Amniotic stem cell (primary cell): ENCODE measurements at places on chromosomes 2 and 18.

GRCh38 chr18:48371854-48372602 lies 37.2 kb downstream of the ZBTB7C start:
- DNase-seq: no peak

- DNase-seq: no peak
Observed at GRCh38 chr18:9792565-9793245, 84.6 kb downstream of the RAB31 start.

- DNase-seq: no peak
Observed at GRCh38 chr2:46798041-46798440, 117.6 kb downstream of the MCFD2 start.

DNA sequence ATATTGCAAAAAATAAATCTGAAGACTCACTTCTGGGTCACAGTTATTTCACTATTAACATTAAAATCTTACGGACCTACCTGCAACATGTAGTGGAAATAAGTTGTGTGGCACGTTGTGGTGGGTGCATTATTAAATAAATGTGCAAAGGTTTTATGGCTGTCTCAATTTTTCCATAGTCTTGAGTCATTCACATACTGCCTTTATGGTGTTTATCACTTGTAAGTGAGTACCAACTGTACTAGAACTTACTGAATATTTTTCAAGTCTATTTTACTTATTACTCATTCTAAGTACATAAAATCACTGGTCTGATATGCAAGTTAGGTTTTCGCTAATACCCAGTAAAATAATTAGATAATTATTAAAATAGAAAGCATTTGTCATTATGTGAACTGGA lies 47.6 kb upstream of the SLC30A6 start:
- DNase-seq: no peak

DNA sequence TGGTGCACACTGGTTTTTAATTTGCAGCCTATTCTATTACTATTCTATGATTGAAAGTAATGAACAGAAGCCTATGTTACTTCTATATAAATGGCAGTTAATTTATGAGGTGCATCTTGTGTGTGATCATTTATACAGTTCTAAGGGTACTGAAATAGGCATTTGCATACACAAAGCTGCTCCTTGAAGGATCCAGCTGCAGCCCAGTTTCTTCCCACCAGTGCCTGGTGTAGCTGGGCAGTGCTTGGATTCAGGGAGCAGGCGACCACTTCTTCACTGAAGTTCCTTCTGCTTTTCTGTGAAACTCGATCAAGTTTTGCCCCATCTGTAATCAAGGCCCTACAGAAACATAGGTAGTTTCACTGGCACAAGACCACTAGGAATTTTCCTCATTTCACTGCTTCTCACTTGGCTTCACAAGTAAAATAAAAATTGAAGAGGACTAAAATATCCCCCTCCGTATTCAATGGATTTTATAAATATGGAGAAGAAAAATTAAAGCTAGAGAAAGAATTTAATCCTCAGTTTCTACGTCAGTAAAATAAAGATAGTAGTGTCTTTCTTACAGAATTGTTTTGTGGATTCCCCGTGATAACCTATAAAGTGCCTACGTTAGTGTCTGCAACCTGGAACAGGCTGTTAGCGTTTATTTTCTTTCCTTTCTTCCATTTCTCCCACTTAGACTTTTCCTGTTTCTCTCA lies 1.7 kb upstream of the LPIN2 start:
- DNase-seq: no peak

DNA sequence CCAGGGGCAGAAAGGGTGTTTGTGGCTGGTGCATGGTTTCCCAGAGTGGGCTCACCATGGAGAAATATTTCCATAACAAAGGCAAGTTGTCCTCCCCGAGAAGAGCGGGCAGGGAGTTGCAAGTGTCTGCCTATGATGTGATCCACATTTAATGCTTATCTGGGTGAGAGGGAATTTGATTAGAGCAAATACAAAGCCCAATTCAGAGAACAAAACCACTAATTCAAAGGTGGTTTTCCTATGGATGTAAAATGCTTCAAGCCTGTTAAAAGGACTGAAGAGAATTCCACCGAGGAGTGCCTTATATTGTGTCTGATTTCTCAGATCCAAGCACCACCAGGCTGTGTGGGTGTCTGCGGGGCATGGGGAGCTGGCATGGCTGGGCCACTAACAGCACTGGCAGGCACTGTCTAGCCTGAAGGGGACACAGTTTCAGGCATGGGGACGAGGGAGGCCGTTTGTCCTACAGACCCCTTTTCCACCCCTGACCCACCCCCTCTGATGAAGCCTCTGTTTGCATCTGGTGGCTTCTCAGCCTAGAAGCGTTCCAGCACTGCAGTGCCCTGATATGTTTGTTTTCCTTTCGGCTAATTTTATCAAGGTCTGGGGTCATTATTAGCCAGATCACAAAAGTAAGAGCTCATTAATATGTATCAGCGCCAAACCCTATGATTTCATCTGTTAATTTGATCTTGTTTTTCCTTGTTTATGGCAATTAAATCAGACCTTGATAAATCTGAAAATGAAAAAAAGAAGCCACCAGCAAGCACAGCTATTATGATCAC lies 357.3 kb downstream of the HRH4 start:
- no peak for DNase-seq

GRCh38 chr2:159175182-159175581 lies 111.3 kb downstream of the WDSUB1 start:
- DNase-seq: no peak

GRCh38 chr2:230814616-230815015 lies 50.1 kb upstream of the ITM2C start:
- no peak for DNase-seq

DNA sequence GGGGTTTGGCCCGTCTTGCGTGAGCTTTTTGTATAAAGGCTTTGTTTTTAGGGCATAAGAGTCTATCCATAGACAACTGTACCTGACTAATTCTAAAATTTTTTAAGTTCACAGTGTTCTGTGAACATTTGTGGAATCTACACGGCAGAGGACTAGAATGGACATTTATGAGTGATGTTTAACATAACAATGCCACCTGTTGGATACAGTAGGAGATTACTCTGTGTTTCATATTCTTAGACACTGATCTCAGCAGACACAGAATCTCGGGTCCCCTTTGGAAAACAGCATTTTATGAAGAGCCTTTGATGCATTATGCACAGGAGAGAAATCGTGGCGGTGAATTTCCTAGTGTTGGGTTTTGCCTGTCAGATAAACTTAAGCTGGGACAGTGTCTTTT lies 752.2 kb downstream of the DPP10 start:
- DNase-seq: no peak

DNA sequence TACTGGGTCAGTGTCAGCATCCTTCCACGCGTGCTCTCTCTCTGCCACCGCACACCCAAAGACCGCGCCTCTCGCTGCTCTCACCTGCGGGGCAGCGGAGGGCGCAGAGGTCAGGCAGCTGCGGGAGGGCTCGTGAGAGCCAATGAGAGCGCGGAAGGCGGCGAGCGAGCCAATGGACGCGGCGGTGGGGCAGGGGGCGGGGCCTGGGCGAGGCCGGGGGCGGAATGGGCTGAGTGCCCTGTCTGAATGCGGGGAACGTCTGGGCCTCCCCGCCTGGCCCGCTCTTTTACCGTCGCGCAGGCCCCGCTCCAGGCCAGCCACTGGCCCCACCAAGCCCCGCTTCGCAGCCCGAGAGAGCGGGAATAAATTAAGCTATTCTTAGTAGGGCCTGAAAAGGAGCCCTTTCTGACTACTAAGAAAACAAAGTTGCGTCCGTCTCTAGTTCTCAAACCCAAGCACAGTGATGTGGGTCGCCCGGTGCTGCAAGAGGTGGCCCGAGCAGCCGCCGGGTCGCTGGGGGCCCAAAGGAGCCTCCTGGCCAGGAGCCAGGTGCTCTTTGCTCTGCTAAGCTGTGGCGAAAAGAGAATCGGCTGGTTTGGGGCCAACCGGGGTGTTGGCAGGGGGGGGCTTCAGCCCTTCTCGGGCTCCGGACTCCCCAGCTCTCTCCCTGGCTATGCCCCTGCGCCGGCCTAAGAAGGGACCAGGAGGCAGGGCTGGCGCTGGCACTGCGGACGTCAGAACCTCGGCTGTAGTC lies 81.1 kb upstream of the GLI2 start:
- no peak for DNase-seq

DNA sequence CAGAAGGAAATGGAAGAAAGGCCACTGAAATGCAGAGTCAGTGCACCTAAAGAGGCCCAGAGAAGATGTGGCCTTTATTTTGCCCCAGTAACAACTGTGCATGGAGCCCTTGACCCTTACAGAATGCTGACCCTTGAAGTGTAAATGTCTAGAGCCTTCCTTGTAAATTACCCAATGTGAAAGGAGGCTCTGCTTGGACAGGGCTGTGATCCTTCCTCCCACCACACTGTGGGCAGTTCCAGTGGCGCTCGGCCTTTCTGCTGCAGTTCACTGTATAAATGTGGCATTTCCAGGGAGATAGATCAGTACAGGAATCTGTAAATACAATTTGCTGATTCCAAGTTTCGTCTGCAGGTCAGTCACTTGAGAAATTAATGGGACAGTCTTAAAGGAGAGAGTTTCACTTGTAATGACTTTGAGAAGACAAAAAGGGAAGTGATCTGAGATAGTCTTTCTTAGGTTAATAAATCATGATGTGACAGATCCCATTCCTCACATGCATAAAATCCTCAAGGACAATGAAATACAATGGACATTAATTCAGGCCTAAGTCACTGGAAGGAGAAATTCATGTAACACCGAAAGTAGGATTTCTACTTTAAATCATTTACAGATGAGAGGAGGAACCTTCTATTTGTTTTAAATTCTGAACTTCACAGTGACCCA lies 133.8 kb upstream of the LMAN1 start:
- DNase-seq: no peak

- no peak for DNase-seq
Observed at GRCh38 chr18:24446453-24446852, 14.0 kb upstream of the HRH4 start.

DNA sequence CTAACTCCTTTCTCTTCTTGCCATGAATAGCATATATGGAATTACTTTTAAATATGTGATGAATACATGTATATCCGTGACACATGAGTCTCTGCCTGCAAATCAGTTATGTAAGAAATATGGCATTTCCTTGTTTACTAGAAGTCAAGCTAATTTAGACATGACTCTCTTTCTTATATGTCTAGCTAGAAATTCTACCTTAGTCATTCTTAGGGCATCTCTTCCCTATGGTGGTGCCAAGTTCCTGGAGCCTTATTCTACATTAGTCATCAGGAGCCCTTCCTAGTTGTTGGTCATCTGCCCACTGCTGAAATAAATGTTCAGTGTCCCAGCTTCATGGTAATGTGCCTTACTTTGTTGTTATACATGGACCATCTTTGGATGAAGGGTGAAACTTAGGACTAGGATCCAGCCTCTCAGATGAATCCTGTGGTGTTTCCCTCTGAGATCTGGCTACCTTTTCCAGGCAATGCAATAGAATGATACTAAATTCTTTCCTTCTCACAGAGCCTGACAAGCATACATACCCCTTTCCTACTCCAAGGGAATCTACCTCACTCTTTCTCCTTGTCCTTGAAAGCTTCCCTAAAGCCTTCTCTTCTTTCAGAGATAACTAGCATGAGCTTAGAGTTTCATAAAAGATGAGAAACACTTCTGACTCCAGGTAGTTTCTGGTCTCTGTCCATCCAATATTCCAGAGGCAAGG lies 415.3 kb upstream of the VWC2L start:
- DNase-seq: peak; percentile 82

GRCh38 chr2:10499911-10500521 lies 51.9 kb upstream of the ODC1 start:
- no peak for DNase-seq

DNA sequence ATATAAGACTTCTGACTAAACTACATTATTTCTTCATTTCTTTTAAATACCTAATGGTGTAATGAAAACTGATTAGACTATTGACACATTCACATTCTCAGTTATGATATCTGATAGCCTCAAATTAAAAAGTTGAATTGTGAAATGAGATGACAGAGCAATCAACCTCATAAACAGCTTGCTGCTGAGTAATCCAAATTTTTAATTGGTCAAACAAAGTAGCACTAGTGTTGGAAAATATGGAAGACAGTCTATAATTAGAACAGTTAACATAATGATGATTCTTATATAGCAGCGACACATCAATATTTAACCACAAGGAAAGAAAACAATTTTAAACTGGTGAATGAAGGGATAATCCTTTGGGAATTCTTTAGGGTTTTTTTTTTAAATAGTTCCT lies 91.9 kb upstream of the LRP1B start:
- DNase-seq: no peak

DNA sequence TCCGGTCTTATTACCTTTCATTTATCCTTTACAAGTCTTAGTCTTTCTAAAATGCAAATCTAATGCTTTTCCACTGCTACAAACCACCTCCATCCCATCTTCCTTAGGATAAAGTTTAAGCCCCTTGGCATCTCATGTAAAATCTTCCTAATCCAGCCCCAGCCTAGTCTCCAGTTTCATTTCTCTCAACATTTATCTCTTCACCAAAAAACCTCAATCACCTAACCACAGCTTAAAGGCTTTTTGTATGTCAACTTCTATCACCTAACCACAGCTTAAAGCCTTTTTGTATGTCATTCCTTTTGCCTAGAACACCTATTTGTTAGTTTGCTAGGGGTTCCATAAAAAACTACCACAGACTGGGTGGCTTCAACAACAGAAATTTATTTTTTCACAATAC lies 4.2 kb downstream of the TRAK2 start:
- no peak for DNase-seq

GRCh38 chr18:43800584-43800983 lies 523.3 kb upstream of the SYT4 start:
- DNase-seq: no peak

DNA sequence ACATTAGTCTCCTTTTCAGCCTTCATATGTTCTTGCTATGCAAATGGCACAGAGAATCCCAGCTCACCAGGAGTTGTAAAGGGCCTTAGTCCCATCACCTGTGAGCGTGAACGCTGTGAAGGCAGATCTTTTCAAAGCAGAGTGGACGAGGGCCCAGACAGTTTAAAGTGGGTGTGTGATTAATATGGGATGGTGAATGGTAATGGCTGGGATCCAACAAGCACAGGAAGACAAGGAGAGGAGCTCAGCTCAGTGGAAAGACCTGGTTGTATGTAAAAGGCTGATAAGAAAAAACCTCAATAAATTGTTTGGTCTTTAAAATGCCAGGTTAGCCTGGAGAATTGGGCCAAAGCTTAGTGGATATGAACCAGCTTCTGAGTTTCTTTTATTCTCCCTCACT lies 326.2 kb downstream of the NYAP2 start:
- DNase-seq: no peak

- no peak for DNase-seq
Observed at GRCh38 chr2:43884689-43885088, 45.9 kb downstream of the ABCG8 start.
